ENCODE measurements at places on chromosomes 2 and 18. TPM values are rescaled to one million over a fixed set of nuclear protein-coding genes. Genes with fewer than 3 reads are reported as not detected.

DNA sequence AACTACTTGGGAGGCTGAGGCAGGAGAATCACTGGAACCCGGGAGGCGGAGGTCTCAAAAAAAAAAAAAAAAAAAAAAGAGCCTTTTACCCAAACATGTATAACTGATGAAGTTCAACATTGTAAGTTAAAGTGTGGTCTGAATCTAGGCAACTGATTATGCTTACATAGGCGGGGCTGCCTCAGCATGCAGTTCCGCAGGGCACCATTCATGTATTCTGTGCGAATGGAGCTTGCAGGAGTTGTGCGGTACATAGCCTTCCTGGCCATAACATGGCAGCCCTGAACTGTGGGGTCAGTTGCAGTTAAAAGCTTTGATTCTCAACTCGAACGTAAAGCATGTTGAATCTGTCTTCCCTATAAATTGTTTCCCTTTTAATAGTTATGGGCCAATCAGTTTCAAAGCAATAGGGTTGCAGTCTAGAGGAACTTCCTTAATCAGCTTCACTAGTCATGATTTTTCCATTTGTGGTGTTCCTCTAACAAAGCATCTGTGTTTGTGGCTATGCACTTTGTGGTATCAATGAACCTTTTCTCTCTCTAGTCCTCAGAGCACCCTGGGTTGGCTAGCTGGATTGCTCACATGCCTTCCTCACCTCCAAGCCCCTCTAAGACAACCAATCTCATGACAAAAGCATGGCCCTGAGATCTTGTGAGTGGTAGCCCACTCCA, 30.6 kb upstream of the CEP68 start:
- H3K27me3 ChIP-seq, result no peaks in the 10 kb centered on the region
- H3K36me3 ChIP-seq, result 0 out of 2 replicates have a peak, but pooled peaks cover 9% of the 10 kb centered on the region
- H3K4me3 ChIP-seq, result no peak overlapping the region
- DNase-seq, result no peak
- no peak overlapping the region for H3K27ac ChIP-seq
- peaks cover 12% of the 10 kb centered on the region for H3K4me1 ChIP-seq

- peak; percentile 11 for DNase-seq
- no peaks in the 10 kb centered on the region for H3K36me3 ChIP-seq
- no peak overlapping the region for H3K27ac ChIP-seq
- peak overlapping the region; percentile 26 for H3K4me3 ChIP-seq
- peaks cover 6% of the 10 kb centered on the region for H3K27me3 ChIP-seq
Observed at GRCh38 chr2:91477731-91478672, 2786.5 kb downstream of the RPIA start.

DNA sequence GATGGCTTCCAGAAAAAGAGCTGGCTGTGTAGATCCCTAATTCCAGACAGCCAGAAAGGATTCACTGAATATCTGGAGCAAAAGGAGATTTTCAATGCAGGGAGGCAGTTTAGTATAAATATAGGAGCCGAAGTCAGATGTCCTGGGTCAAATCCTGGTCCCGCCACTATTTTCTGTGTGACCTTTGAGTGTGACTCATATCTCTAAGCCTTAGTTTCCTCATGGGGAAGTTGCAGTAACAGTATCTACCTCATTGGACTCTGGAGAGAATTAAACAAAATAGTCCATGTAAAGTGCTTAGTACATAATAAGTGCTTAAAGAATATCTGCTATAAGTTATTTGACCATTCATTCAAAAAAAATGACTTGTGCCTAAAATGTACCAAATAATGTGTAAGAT, 52.1 kb upstream of the ITGA6 start:
- 0 out of 2 replicates have a peak, but pooled peaks cover 5% of the 10 kb centered on the region for H3K4me1 ChIP-seq
- H3K4me3 ChIP-seq, result no peak overlapping the region
- no peaks in the 10 kb centered on the region for H3K36me3 ChIP-seq

- peaks cover 19% of the 10 kb centered on the region for H3K4me1 ChIP-seq
- H3K27ac ChIP-seq, result peak overlapping the region; percentile 67
- no peak overlapping the region for H3K4me3 ChIP-seq
- H3K27me3 ChIP-seq, result no peaks in the 10 kb centered on the region
Observed at GRCh38 chr2:223725986-223726970, 111.1 kb downstream of the AP1S3 start.

DNA sequence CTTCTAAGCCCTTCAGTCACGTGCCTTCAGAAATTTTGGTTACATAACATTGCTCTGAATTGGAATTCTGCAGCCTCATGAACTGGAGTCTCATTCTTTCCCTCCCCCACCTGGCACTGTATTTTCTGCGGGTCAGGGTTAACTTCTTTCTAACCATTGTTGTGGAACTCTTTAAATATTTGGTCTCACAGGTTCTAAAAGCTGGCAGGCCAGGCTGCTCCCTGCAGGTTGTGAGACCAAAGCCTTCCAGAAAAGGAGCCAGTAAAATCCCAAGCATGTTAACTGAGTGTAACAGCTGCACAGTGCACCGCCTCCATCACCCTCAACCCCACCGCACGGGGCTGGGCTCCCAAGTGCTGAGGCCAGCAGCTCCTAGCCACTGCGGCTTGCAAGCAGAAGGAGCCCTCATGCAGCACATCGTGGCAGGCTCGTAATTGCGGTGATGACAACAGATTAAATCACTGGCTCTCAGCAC, 174.1 kb upstream of the ALPP start:
- H3K27ac ChIP-seq, result no peak overlapping the region
- H3K36me3 ChIP-seq, result no peaks in the 10 kb centered on the region
- H3K4me3 ChIP-seq, result no peak overlapping the region
- no peaks in the 10 kb centered on the region for H3K27me3 ChIP-seq
- no peaks in the 10 kb centered on the region for H3K4me1 ChIP-seq
- no peak for DNase-seq

Gene SCYGR4
- not detected for total RNA-seq

Gene HOXD9
- 1.8 TPM for total RNA-seq

DNA sequence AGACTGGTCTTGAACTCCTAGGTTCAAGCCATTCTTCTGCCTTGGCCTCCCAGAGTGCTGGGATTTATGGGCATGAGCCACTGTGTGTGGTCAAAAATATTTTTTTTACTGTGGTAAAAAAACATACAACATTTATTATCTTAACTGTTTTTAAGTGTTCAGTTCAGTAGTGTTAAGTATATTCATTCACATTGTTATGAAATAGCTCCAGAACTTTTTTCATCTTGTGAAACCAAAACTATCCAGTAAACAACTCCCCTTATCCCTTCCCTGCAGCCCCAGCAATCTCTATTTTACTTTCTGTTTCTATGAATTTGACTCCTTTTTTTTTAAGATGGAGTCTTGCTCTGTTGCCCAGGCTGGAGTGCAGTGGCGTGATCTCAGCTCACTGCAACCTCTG, 9.3 kb downstream of the RMC1 start:
- H3K27ac ChIP-seq, result no peak overlapping the region
- peaks cover 7% of the 10 kb centered on the region for H3K4me1 ChIP-seq
- no peak for DNase-seq
- H3K4me3 ChIP-seq, result no peak overlapping the region
- H3K27me3 ChIP-seq, result no peaks in the 10 kb centered on the region
- H3K36me3 ChIP-seq, result peaks cover 44% of the 10 kb centered on the region

DNA sequence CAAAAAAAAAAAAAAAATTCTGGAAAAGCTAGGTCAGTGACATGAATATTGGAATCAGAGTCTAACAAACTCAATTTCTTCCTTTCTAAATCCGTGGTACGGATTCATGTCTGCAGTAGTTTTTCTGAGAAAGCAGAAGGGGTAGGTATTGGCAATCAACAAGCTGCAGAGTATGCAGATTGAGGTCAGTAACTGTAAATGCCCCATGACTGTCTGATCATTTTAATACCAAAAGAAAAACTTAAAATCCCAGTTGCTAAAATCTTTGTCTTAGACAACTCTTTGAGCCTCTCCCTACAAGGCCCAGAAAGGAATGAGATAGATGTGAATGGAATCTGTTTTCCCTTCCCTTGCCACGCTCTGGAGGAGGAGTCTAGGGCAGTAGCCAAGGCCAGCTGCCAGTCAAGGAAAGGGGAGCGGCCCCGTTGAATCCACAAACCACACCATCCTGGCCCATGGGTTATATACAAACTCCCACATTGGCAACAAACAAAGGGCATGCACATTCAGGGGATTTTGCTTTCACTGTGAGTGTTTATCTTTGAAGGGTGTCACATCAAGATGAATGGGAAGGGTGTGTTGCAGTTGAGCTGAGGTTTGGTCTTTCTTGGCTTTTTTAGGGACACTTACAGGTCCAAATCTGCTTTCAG, 6.1 kb upstream of the CASP8 start:
- H3K4me3 ChIP-seq, result no peak overlapping the region
- peaks cover 28% of the 10 kb centered on the region for H3K4me1 ChIP-seq
- H3K36me3 ChIP-seq, result no peaks in the 10 kb centered on the region
- no peaks in the 10 kb centered on the region for H3K27me3 ChIP-seq

DNA sequence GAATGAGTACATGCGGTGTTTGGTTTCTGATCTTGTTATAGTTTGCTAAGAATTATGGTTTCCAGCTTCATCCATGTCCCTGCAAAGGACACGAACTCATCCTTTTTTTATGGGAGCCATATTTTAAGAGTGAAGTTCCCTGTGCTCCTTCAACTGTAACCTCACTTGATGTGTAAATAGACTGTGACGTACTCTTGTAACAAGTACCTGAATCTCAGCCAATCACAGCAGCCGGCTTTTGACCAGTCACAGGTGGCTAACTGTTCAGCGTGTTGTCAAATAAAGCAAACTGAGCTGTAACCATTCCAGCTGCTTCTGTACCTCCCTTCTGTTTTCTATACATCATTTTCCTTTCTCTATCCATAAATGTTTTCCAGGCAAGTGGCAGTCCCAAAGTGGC, 774.3 kb upstream of the HS6ST1 start:
- H3K27me3 ChIP-seq, result no peaks in the 10 kb centered on the region
- no peaks in the 10 kb centered on the region for H3K4me1 ChIP-seq
- H3K4me3 ChIP-seq, result no peak overlapping the region
- DNase-seq, result no peak
- H3K27ac ChIP-seq, result no peak overlapping the region

GRCh38 chr2:9269695-9270360, 63.2 kb downstream of the ASAP2 start:
- H3K27ac ChIP-seq, result no peak overlapping the region
- no peaks in the 10 kb centered on the region for H3K36me3 ChIP-seq
- H3K4me3 ChIP-seq, result no peak overlapping the region
- DNase-seq, result no peak
- H3K4me1 ChIP-seq, result peaks cover 5% of the 10 kb centered on the region

GRCh38 chr2:6297238-6297637, 568.5 kb downstream of the CMPK2 start:
- H3K4me1 ChIP-seq, result no peaks in the 10 kb centered on the region
- no peaks in the 10 kb centered on the region for H3K27me3 ChIP-seq
- H3K27ac ChIP-seq, result no peak overlapping the region
- DNase-seq, result no peak

- no peak overlapping the region for H3K4me3 ChIP-seq
- H3K27ac ChIP-seq, result no peak overlapping the region
- no peaks in the 10 kb centered on the region for H3K36me3 ChIP-seq
- no peaks in the 10 kb centered on the region for H3K4me1 ChIP-seq
Observed at GRCh38 chr2:143139835-143140393, 10.7 kb downstream of the ARHGAP15 start.

GRCh38 chr2:45974056-45974455, 322.6 kb downstream of the PRKCE start:
- H3K4me1 ChIP-seq, result no peaks in the 10 kb centered on the region
- no peak overlapping the region for H3K4me3 ChIP-seq
- DNase-seq, result no peak
- H3K27me3 ChIP-seq, result no peaks in the 10 kb centered on the region
- no peak overlapping the region for H3K27ac ChIP-seq
- no peaks in the 10 kb centered on the region for H3K36me3 ChIP-seq

DNA sequence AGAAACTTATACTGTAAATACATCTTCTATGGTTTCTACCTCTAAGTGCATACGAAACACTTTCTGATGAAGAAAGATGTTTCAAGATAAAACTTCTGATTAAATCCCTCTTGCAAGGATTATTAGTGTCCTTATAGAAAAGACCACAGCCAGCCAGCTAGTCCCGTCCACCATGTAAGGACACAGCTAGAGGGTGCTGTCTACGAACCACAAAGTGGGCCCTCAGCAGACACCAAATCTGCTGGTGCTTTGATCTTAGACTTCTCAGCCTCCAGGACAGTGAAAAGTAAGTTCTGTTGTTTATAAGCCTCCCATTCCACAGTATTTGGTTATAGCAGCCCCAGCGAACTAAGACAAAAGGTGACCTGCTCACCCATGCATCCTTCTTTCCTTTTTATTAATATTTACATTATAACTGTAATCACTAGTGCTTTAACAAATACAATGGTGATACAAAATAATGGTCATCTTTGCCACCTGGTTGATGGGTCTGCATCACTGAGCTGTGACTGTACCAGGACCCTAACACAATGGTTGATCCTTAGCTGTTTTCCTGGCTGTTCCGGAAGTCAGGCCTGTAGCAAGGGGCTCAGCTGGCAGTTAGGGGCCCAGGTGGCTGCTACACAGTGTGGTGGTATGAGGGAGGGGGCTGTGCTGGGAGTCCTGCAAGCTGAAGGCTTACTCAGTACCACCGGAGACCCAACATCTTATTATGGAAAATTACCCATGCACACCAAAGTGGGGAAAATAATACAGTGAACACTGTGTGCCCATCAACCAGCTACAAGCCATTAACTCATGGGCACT, 108.5 kb upstream of the SMAD7 start:
- peaks cover 21% of the 10 kb centered on the region for H3K4me1 ChIP-seq
- no peak overlapping the region for H3K27ac ChIP-seq
- no peaks in the 10 kb centered on the region for H3K36me3 ChIP-seq
- H3K27me3 ChIP-seq, result no peaks in the 10 kb centered on the region
- no peak overlapping the region for H3K4me3 ChIP-seq

DNA sequence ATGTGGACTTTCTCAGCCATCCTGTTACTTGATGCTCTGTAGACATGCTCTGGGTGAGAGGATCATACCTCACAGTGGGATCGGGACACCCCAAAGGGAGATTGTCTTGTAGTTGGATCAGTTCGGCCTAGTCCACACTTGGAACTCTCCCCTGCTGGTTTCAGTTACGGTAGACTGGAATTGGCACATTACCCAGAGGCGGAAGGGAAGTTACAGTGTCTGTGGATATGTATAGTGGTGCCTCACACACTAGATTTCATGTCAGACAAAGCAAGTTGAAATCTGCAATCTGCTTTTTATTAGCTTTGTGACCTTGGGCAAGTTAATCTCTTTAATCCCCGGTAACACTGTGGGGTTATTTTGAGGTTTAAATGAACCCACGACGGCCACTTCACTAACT, 16.2 kb upstream of the CTAGE1 start:
- no peak overlapping the region for H3K4me3 ChIP-seq
- H3K27ac ChIP-seq, result no peak overlapping the region
- peaks cover 30% of the 10 kb centered on the region for H3K4me1 ChIP-seq

Gene CIB4
- total RNA-seq, result not detected

Gene CREG2
- not detected for total RNA-seq

DNA sequence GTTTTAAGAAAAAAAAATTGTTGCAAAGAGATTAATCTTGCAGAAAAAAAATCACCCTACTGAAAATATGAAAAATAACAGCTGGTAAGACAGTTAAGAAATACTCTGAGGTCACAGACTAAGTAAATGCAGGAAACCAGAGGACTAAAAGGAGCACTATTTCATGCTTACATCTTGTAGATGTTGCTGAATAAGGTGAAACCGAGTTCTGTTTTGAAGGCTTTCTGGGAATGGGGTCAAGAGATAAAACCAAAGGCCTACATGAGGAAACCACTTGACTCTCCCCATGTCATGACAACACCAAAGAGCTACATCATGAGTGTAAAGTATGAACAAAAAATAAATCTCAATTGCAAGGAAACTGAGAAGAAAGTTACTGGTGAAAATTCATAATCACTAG, 197.6 kb downstream of the LRP1B start:
- no peak overlapping the region for H3K27ac ChIP-seq
- no peak overlapping the region for H3K4me3 ChIP-seq
- no peaks in the 10 kb centered on the region for H3K27me3 ChIP-seq
- DNase-seq, result no peak
- H3K36me3 ChIP-seq, result no peaks in the 10 kb centered on the region

Gene FKBP1B
- total RNA-seq, result 15.1 TPM

Data from SJSA1 (cell line).